GDM1 (cell line): ENCODE measurements at places on chromosomes 3 and 15.

GRCh38 chr3:7793786-7794185 is 707.8 kb upstream of the LMCD1 start:
- no peak for DNase-seq

DNA sequence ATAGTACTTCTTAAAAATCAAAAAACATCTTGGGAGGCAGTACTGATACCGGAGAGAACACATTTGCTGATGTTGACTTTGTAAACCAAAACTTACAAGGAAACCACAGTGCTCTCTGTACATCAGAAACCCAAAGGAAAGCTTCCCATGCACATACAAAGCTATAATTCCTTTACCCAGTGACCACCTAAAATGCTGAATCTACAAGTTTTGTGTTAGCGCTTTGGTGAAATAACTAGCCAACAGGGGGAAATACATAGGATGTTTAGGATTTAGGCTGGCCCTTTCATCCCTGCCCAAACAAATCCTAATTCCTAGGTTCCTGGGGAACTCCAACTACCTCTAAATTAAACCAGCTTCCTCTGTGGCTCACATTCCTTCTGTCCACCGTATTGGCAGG is 15.3 kb upstream of the SPG21 start:
- no peak for DNase-seq

- DNase-seq: no peak
These were observed 21.8 kb downstream of the GREM1 start for GRCh38 chr15:32739522-32740063.

DNA sequence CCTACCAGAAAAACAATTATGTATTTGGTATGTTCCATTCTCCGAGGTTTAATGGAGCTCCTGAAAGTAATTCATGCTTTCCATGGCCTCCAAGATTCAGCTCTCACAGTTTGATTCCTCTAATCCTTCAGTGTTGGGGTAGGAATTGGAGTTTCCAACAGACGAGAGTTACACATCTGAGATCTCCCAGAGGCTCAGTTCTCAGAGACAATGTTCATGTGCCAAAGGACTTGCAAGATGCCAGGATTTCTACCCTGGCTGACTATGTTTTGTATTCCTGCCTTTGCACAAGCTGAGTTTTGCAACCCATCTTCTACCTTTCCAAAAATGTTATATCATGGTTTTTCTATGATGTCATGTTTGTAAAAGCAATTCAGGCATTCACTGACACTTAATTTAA is 322.9 kb downstream of the ERC2 start:
- no peak for DNase-seq

DNA sequence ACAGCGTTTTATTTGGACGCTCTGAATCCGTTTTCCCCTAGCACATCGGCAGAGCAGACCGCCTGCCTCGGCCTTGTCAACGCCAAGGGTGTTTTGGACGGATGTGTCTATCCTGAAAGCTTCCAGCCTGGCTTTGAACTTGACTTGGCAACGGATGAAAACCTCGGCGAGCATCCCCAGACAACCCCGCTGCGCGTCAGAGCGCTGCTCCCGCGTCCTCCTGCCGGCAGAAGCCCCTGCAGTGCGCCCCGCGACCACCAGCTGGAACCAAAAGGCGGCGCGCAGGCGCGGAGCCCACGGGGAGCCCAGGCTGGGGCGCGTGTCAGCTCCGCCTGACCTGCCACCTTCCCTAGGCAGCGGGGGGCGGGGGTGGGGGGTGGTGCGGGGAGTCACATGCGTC is 26.2 kb upstream of the ARL8B start:
- no peak for DNase-seq

- DNase-seq: no peak
These were observed 33.6 kb downstream of the CD200R1L start for GRCh38 chr3:112813016-112813415.

DNA sequence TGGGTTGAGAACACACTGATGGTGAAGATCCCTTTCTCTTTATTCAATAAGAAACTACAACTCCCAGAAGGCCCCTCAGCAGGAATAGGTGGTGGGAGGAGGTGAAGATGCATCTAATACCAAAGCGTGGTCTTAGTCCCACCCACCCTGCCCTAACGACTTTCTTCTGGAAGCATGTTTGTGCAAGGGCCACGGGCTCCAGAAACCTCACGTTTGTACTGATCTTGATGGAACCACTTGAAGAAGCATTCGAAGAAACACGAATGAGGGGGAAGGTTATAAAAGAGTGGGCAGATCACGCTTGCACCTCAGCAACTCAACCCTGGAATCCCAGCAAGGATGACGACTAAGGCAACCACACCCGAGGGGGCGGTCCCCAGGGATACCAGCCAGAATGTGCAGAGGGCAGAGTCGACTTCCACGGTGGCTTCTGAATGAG is 10.6 kb upstream of the SLC25A36 start:
- DNase-seq: no peak
